ENCODE measurements at places on chromosomes 6 and 20. TPM values are rescaled to one million over a fixed set of nuclear protein-coding genes. Genes with fewer than 3 reads are reported as not detected.

The MMP24 gene
- polyA plus RNA-seq: 7.3 TPM

The ARFGEF3 gene
- 9.7 TPM for polyA plus RNA-seq

The PRPH2 gene
- 0.75 TPM for polyA plus RNA-seq

The ELMO2 gene
- 31.0 TPM for polyA plus RNA-seq

The GINS1 gene
- polyA plus RNA-seq: 0.46 TPM

The ECT2L gene
- polyA plus RNA-seq: not detected

The MEI4 gene
- polyA plus RNA-seq: 0.30 TPM
